NCI-H2171 treated with DMSO at 0.1 percent for 48 hours (cell line): ENCODE measurements at places on chromosomes 4 and X.

DNA sequence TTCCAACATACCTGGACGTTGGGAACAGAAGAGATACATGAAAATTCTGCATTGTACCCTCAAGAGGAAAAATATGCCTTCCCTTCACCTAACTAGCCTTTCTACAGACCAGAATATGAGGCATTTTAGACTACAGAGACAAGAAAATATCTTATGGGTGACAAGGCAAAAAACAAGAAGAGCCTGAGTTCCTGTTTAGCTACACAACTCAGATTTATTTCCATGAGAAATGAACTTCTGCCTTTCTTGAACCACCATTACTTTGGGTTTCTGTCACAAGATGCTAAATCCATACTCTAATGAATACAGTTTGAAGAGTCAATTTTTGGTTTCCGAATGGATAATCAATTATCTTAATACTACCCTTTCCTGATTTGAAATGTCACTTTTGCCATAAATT is 18.7 kb downstream of the RCHY1 start:
- DNase-seq, result no peak

GRCh38 chr4:53924333-53925049 is 139.9 kb downstream of the CHIC2 start:
- no peak for DNase-seq

DNA sequence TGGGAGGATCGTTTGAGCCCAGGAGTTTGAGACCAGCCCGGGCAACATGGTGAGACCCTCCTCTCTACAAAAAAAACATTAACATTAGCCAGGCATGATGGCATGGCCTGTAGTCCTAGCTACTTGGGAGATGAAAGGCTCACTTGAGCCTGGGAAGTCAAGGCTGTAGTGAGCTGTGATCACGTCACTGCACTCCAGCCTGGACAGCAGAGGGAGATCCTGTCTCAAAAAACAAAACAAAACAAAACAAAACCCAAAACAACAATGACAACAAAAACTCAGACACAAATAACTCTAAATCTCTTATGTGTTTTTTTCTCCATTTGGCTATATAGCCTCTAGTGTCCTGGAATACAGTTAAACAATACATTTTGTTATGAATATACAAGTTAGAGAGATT is 127.3 kb upstream of the STK26 start:
- DNase-seq, result no peak

- DNase-seq, result no peak
Observed at GRCh38 chr4:181319629-181320028, 923.6 kb upstream of the TENM3 start.

- DNase-seq, result no peak
Observed at GRCh38 chrX:42930951-42931350, 153.0 kb upstream of the PPP1R2C start.

- no peak for DNase-seq
Observed at GRCh38 chr4:11606078-11606477, 177.4 kb upstream of the HS3ST1 start.

DNA sequence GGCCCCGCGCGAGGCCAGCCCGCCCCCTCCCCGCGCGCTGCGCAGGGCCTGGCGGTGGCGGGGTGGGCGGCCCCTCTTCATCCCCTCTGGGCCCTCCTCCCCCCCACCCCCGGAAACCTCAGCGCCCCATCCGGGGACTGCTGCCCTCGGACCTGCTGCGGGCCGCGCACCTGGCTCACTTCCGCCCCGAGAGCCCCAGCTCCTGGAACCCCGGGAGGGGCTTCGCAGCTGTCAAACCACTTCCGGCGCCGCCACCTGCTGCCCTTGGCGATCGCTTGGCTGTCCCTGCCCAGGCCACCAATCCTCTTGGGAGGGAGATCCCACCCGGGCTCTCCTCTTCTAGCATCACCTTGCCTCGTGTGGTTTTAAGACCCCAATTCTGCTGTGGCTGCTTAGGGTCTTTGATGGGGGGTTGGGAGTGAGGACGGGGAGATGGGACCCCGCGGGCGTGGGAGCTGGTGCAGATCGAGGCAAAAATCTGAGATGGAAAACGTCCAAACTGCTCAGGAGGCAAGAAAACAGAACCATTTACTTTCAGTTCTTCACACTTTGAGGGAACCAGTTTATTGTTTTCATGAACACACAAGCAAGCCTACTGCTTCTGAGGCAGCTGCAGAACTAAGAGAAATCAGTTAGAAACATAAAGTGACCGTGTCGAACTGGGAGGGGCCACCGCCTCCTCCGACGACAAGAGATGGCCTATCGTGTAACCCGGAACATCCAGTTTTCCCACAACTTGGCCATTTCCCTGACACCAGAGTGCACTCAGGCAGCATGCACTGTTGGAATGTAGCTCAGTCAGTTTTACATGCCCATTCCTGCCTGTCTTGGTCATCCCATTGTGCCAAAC is 754 bp downstream of the MTMR1 start:
- DNase-seq, result peak; percentile 64

- no peak for DNase-seq
Observed at GRCh38 chrX:65528293-65528692, 6.3 kb downstream of the LAS1L start.

- no peak for DNase-seq
Observed at GRCh38 chrX:66162331-66162822, 1.7 kb upstream of the HEPH start.

- peak; percentile 43 for DNase-seq
Observed at GRCh38 chrX:100636321-100636991, at the start of gene TSPAN6. Gene TSPAN6 (minus strand): TSS chrX:100636806. CDS start chrX:100636694, 112 bp downstream.

- no peak for DNase-seq
Observed at GRCh38 chr4:147134536-147135210, 189.0 kb upstream of the TTC29 start.

DNA sequence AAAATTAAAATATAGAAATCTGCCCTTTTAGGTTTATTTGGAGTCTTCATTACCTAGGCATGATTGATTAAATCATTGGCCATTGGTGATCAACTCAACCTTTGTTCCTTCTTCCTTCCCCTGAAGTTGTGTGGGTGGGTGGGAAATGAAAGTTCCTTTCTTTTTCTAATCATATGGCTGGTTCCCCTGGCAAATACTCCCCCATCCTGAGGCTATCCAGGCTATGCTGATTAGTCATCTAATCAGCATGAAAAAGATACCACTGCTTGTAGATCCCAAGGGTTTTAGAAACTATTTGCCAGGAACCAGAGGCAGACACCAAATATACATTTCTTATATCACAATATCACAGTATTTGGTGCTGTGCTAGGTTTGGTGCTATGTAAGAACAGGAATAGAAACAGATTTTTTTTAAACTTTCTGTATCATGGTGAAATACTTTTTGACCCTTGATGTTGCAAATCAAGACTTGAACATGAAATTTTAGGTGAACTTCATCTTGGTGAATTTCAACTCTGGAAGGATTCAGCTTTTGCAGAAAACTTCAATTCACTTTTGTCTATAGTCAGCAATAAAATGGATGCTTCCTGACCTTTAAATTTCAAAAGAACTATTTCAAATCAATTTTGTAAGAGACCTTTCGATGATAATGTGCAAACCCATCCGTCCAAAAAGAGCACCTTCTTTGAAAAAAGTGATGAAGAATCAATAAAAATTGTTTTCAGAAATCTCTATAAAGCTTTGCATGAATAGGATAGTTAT is 71.1 kb downstream of the CCSER1 start:
- no peak for DNase-seq

DNA sequence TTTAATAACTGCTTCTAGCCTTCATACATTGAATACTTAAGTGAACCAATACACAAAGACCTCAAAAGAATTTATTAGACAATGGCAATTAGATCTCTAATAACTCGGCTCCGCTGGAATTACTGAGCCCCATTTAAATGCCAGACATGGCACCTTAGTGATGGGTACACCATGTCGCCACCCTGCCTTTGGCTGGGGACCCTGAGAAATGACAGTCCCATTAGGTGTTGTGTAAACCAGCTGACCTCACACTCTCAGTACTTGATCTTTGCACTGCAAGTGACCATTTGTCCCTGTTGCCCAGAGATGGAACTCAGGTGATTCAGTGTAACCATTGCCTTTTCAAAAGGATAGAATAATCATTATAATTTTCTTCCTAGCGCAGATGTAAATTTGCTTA is 144.6 kb upstream of the SMARCAD1 start:
- no peak for DNase-seq

- no peak for DNase-seq
Observed at GRCh38 chr4:149095811-149096210, 653.6 kb upstream of the NR3C2 start.

DNA sequence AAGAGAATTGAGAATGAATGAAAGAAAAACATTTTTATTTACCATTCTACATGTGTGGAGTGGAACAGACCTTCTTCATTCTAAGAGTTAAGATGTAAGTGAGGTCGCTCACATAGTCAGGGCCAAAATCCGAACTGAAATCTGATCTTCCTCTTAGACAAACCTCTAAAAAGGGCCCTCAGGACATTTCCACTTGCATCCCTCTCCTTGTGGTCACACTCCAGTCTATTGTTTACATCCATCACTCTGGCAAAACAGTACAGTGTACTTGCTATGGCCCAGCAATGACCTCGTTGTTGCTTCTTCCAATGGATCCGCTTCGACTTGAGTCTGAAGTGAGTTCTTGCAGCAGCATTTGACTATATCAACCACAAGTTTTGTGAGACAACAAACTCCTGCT is 54.2 kb downstream of the MOSPD2 start:
- DNase-seq, result no peak

- DNase-seq, result no peak
Observed at GRCh38 chr4:38109370-38109769, 149.2 kb downstream of the PTTG2 start.

GRCh38 chr4:71130827-71131603 is 137.6 kb downstream of the DCK start:
- DNase-seq, result peak; percentile 1

GRCh38 chrX:103565197-103565596 is 20.1 kb upstream of the TCEAL4 start:
- no peak for DNase-seq

GRCh38 chr4:78704981-78705683 is 71.0 kb upstream of the BMP2K start:
- DNase-seq, result no peak

GRCh38 chr4:173171987-173172386 is 3.4 kb downstream of the GALNT7 start:
- no peak for DNase-seq

- DNase-seq, result no peak
Observed at GRCh38 chr4:103067841-103068547, 8.6 kb downstream of the SLC9B2 start.

DNA sequence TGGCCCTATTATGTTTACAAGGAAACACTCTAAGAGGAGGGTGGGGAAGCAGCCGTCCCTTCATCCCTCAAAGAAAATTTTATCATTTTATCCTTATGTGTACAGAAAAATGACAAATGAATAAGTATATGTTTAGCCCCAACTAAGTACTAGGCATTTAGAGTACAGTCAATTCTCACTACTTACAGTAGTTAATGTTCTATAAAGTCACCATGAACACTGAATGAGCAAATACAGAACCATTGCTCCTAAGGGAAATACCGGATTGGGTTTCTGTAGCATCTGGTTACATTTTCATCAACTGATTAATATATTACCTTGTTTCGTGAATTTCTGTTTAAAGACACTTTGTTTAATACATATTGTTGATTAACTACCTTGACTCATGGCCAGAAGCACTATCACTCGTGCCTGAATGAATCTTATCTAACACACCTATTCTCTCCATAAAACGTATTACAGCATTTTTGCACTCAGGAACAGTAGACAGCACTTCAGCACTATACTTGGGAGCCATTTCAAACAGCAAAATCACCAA is 109.3 kb downstream of the ASB9 start:
- DNase-seq, result peak; percentile 44

GRCh38 chrX:125293850-125294780 is 25.6 kb upstream of the TEX13C start:
- no peak for DNase-seq

DNA sequence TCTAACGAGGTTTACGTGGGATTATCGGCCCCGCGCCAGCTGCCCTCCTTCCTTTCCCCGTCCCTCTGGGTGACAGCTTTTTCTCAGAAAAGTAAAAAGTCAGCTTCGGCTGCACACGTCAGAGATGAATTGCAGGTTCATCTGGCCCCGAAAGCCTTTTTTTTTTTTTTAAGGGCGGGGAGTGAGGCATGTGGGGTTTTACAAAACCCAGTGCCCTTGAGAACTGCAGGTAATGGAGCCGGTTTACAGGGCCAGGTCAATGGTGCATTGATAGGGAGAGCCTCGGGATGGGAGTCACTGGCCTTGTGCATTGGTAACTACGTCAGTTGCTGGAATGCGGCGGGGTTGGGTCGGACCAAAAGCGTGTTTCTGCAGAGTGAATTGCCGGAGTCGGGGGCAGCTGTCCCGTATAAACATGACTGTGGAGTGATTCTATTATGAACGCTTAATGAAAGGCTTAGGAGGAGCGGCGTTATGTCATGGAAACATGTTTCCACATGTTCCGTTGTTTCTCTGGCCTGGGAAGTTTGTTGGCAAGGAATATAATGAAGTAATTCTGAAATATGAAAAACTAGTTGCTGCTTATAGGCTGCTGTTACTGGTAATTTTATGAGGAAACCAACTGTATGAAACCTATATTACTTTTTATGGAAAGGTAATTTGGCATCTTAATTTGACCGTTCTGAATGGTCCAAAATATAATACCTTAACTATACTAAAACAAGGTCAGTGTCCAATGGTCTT is 1.1 kb downstream of the HSPA4L start:
- peak; percentile 56 for DNase-seq

GRCh38 chr4:79181190-79181589 is 144.7 kb downstream of the NAA11 start:
- no peak for DNase-seq

DNA sequence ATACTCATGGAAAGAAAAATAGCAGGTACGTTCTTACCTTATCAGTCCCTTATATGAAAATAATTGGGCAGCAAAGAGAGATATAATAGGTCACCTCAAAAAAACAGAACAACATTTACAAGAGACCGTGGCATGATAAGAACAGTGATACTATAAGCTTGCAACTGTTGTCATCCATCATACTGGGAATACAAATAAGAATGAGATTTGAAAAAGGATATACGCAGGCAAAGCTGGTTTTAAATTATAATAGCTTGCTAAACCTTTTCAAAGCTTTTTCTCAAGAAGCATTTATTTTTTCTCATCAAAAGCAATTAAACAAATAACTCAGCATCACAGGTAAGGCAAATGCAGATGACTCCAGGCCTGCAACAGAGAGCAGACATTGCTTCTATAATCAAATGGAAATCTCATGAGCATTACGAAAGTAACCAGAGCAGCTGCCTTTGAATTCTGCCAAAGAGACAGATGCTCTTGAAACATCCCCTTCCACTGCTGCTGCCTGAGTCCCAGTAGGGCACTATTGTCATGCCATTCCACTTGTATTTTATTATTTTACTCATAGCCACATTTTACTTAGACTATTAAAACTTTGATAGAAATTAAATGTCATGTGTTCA is 620.6 kb upstream of the GNPDA2 start:
- peak; percentile 51 for DNase-seq

DNA sequence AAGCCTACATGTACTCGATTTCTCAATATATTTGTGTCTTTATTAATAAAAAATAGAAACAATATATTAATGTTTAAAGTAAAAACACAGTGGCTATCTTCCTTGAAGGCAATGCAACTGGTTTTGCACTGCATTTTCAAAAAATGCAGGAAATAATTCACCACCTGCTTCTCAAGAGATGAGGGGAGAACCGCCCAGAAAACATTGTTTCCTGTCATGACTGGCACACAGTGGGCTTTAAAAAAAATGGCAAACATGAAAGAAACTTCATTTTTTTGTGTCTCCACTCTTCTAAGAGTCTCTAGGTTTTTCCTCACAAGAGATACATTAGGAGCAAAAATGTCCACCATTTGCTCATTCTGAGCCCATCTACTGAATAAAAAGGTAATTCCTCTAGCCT is 50.8 kb upstream of the C4orf50 start:
- no peak for DNase-seq
